ENCODE measurements at places on chromosomes 2 and 18. TPM values are rescaled to one million over a fixed set of nuclear protein-coding genes. Genes with fewer than 3 reads are reported as not detected.

The SCN1A gene
- total RNA-seq, result not detected

- H3K27me3 ChIP-seq, result no peaks in the 10 kb centered on the region
- H3K36me3 ChIP-seq, result no peaks in the 10 kb centered on the region
- DNase-seq, result no peak
- H3K4me3 ChIP-seq, result no peak overlapping the region
- no peaks in the 10 kb centered on the region for H3K4me1 ChIP-seq
- no peak overlapping the region for H3K27ac ChIP-seq
Observed at GRCh38 chr2:74819702-74820101, 14.2 kb upstream of the HK2 start.

- no peak for DNase-seq
- no peaks in the 10 kb centered on the region for H3K27me3 ChIP-seq
- peaks cover 2% of the 10 kb centered on the region for H3K4me1 ChIP-seq
- H3K36me3 ChIP-seq, result no peaks in the 10 kb centered on the region
- H3K27ac ChIP-seq, result no peak overlapping the region
Observed at GRCh38 chr2:113762377-113763118, 6.1 kb upstream of the SLC35F5 start.

The GPR17 gene
- total RNA-seq, result not detected

DNA sequence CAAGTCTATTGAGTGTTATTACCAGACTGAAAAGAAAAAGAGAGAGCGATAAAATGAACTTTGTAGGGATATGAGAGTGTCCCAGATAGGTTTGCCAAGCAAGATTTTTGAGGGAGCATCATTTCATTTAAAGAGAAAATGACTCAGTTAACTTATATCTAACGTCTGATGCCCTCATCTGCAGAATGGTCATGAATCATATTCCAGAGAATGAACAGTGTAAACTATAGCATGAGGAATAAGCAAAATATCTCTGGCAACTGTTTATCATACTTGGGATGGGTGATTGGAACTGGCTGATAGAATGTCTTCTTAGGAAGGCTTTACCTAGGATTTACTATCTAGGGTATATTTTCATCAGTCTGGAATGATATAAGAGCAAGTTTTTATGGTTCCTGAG lies 289.4 kb downstream of the CMPK2 start:
- H3K36me3 ChIP-seq, result no peaks in the 10 kb centered on the region
- DNase-seq, result no peak
- H3K27ac ChIP-seq, result no peak overlapping the region

The MROH2A gene
- not detected for total RNA-seq

The C2orf78 gene
- total RNA-seq, result not detected

- no peaks in the 10 kb centered on the region for H3K36me3 ChIP-seq
- H3K27ac ChIP-seq, result no peak overlapping the region
- H3K4me1 ChIP-seq, result no peaks in the 10 kb centered on the region
- H3K27me3 ChIP-seq, result no peaks in the 10 kb centered on the region
- H3K4me3 ChIP-seq, result no peak overlapping the region
Observed at GRCh38 chr18:48023334-48024008, 93.0 kb upstream of the SMAD2 start.

DNA sequence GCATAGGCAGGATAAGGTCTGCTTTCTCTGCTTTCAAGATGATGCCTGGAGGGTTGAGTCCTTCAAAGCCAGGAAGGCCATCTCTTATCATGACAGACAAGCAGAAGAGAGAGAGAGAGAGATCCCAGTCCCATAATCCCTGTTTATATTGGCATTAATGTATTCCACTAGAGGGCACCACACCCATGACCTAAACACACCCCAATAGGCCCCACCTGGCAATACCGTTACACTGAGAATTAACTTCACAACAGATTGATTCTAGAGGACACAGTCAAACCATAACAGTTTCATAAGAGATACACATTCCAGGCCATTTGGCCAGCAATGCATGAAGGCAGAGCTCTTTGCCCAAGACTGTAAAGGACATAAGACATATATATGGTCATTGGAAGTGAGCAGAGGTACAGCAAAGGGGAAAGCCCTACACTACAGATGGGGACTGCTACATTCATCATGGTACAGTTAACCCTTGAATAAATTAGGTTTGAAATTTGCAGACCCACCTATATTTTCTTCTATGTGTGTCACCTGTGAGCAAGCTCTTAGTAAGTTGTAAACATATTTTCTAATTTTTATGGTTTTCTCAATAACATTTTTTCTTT lies 1516.1 kb downstream of the RPIA start:
- no peaks in the 10 kb centered on the region for H3K27me3 ChIP-seq
- H3K4me1 ChIP-seq, result no peaks in the 10 kb centered on the region
- DNase-seq, result no peak
- no peak overlapping the region for H3K4me3 ChIP-seq
- H3K36me3 ChIP-seq, result no peaks in the 10 kb centered on the region

The CDH2 gene
- not detected for total RNA-seq

DNA sequence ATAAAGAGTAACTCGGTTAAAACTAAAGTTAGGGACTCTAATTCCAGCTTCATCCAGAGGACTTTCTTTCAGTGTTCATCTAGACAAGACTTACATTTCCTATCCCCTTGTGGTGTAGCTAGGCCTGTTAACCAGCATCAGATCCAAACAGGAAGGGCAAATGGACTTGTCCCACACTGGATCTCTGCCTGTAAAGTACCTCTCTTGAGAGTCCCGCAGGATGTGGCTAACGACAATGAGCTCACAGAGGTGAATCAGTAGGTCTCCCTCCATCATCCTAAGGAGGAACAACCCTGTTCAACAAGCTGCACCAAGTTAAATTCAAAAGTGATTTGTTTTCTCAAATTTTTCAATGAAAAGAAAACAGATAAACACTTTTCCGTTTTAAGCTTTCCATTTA lies 412.3 kb upstream of the RGPD4 start:
- no peak for DNase-seq
- H3K4me3 ChIP-seq, result no peak overlapping the region
- no peaks in the 10 kb centered on the region for H3K4me1 ChIP-seq
- no peaks in the 10 kb centered on the region for H3K27me3 ChIP-seq
- no peak overlapping the region for H3K27ac ChIP-seq

DNA sequence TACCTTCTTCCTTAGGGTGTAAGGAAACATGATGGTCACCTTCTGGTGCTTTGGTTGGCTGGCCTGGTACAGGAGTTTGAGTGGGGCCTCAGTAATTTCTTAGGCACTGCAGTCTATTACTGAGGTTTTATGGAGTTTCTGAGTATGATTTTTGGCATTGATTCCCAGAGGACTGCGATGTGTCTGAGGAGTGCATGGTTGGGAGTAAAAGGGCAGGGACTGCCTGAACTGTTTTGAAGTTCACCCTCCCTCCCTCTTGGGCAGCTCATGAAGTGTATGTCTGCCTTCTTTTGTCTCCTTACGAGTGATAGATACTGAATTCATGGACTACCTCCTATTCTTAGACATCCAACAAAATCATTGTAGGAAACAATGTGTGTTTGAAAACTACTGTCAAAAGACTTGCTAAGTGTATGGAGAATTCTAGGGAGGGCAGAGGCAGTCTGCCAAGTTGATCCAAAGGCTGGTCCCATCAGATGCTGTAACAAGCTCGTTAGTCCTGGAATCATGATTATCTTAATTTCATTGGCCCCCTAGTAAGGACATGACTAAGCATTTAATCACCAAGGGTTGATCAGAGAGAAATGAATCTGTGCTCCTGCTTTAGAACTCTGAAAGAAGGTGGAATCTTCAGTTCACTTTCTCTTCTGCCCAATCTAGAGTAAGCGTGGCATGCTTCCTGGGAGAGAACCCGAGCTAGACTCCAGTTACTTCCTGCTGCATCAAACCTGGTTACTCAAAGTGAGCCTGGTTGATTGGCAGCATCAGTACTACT lies 26.5 kb downstream of the LYPD6B start:
- no peak overlapping the region for H3K4me3 ChIP-seq
- H3K36me3 ChIP-seq, result no peaks in the 10 kb centered on the region
- no peaks in the 10 kb centered on the region for H3K4me1 ChIP-seq
- no peaks in the 10 kb centered on the region for H3K27me3 ChIP-seq
- H3K27ac ChIP-seq, result no peak overlapping the region

DNA sequence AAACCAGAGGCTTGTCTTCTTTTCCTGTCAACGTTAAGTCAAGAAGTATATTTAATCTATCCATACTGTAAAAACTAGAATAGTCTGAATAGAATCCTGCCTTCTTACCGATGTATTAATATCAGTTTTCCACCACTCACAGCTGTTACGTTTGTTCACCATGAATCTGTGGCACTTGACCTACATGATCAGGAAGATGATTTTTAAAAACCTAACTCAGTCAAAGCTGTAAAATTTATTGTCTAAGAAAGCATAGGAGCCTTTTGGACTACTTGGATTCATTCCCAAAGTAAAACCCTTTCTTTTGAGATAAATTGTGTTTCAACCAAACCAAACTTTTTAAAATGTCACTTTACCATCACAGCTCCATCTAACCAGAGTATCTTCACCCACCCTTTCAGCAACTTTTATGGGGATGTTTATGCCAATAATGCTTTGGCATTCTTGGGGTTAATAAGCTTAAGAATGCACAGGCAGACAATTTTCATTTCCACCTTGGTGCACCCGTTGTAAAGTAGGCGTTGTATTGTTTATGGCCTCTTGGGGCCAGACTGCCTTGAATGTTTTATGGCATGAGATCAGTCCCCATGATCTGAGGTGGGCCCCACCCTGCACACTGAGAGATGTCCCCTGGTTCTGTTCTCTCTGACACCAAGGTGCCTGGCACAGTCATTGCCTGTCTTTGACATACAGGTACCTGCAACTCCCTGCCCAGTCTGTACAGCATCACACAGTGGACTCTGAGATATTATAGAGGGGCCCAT lies 176.2 kb upstream of the EPAS1 start:
- H3K27me3 ChIP-seq, result no peaks in the 10 kb centered on the region
- no peak overlapping the region for H3K27ac ChIP-seq
